ENCODE measurements at places on chromosomes 1 and 21.

DNA sequence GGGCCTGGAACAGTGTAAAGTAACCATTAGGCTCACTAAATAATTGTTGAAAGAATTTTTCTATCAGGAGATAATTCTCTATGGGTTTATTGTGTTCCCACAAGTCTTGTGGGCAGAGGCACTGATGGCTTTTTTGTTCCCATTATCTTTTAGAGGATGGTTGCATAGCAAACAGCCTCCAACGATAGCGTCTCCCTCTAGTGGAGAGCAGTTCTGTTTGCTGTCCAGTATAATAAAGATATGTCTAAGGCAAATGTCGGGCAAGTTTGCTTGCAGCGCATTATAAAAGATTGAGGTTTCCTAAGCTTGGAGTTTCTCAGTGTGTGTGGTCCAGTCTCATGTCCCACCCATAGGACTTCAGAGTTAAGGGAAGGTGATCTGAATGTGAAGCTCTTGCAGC lies 1.3 kb upstream of the SLC6A17 start:
- no peak for DNase-seq

- DNase-seq = peak; percentile 50
Measured at GRCh38 chr21:39451332-39452206, at the start of gene SH3BGR. Gene SH3BGR, plus strand, starts transcription at chr21:39451970. Its CDS starts 127 bp downstream, at chr21:39452097.

DNA sequence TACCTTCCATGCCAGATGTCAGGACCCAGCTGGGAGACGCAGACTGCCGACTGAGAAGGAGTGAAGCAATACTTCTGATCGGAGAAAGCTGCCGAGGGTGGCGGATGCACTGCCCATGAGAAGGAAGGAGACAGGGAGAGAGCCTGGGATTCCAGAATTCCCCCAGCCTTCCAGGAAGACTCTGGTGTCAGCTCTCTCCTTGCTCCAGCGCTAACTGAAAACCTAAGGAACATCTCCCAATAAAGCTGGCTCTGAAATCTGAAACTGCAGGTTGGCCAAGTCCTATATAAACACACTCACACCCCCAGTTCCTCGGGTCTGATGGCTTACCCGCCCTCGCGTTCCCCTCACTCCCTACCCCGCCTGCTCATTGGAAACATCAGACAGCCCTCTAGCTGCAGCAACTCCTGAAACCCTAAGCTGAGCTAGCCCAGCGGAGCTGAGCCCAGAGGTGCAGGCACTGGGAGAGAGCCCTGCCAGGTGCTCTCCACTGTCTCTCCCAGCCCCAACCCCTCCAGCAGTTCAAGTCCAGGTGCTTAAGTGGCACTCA lies 52.3 kb downstream of the PLEKHA6 start:
- DNase-seq = peak; percentile 72

DNA sequence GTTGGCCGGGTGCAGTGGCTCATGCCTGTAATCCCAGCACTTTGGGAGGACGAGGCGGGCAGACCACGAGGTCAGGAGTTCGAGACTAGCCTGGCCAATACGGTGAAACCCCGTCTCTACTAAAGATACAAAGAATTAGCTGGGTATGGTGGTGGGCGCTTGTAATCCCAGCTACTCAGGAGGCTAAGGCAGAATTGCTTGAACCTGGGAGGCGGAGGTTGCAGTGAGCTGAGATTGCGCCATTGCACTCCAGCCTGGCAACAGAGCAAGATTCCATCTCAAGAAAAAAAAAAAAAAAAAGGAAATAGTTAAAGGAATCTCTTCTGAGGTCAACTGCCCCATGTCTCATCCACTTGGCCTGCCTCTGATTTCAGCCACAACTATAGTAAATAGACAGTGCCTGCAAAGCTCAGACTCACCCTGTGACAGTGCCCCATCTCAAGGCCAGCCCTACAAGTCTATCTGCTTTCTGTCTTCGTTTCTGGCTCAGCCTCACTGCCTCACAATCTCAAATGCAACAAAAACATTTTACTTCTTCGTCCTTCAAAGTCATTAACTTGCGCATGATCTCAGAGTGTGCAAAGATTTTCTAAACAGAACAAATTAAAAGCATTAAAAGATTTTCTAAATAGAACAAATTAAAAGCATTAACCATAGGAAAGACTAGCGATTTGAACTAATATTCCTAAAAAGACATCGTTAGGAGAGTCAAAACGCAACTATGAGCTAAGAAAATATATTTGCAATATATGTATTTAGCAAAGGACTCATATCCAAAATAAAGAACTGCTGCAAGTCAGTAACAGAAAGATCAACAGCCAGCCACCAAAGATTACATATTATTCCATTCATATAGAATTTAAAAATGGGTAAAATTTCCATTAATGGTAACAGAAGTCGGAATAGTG lies 65.0 kb upstream of the PRDX6 start:
- DNase-seq = no peak

DNA sequence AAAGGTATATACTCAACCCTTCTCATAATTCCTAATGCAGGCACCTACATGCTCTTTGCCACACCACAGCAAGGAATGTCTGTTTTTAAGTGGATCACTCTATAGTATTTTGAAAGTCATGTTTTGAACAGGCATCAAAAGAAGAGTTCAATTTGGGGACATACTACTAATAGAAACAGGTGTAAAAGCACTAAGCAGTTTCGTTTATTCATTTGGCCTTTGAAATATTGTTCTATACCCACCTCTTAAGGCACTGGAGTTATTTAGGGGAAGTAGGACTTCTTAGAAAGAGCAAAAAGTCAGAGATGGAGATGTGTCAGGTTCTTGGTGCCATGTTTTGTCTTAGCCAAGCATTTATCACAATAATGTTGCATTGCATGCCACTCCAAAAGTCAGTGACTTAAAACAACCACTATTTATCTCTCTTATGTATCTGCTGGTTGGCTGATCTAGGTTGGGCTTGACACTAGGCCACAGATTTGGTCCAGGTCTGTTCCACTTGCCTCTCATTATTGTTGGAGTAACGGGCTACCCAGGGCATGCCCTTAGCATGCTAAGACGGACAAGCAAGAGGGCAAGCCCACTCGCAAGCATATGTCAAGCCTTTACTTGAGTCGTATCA lies 107.5 kb downstream of the RGL1 start:
- no peak for DNase-seq

DNA sequence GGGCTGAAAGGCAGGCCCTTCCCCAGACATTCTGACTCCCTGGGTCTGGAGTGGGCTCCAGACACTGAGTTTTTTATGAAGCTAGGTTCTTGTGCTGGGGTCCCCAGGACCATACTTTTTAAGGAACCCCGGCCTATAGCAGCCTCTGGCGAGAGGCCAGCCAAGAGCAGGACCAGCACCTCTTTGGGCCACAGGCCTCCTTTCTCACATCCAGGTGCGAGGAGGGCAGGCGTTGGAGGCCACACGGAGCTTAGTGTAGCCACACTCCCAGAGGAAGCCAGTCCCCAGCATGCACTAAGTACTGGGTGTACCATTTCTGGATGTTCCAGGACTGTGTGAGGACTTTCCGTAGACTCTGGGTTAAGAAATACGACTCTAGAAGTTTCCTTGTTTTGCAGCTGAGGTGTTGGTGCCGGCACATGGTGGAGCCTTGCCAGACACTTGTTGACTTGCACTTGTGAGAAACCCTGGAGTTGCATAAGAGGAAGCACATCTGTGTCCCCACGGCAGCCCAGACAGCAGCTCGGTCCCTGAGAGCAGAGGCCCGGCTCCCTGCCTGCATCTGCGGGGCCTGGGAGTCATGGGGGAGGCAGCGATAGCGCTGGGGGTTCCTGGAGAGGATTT lies 122.2 kb upstream of the VAMP3 start:
- DNase-seq = no peak

- no peak for DNase-seq
Measured at GRCh38 chr1:117985973-117986372, 56.4 kb downstream of the WDR3 start.

DNA sequence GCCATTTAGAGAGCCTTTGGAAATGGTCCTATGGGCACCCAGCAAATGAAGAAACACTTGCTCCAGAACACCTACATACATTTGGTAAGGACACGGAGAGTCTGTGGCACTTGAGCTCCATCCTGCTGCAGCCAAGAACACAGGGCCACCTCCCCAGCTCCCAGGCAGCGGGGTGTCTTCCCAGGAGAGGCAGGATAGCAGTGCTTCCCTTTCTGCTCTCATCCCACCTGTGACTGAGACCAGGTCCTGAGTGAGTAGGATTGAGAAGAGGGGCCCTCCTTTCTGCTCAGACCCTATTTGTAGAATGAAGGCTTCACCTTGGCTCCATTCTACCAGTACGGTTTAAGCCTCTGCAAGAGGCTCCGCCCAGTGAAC lies 4.1 kb downstream of the C1orf174 start:
- DNase-seq = no peak

- DNase-seq = no peak
Measured at GRCh38 chr1:32962248-32962896, 2.2 kb downstream of the RNF19B start.

DNA sequence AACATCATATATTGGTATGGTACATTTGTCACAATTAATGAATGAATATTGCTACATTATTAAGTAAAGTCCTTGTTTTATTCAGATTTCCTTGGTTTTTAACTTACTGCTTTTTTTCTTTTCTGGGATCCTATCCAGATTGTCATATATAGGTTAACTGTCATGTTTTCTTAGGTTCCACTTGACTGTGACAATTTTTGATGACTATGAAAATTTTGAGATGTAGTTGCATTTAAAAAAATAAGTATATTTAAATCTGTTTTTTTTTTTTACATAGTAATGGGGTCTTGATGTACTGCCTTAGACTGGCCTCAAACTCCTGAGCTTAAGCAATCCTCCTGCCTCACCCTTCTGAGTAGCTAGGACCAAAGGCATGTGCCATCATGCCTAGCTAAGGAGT lies 76.8 kb downstream of the ATP6V1G3 start:
- no peak for DNase-seq

- no peak for DNase-seq
Measured at GRCh38 chr1:36644556-36644955, 161.8 kb upstream of the CSF3R start.

- DNase-seq = no peak
Measured at GRCh38 chr1:71068325-71069240, 12.3 kb downstream of the ZRANB2 start.

DNA sequence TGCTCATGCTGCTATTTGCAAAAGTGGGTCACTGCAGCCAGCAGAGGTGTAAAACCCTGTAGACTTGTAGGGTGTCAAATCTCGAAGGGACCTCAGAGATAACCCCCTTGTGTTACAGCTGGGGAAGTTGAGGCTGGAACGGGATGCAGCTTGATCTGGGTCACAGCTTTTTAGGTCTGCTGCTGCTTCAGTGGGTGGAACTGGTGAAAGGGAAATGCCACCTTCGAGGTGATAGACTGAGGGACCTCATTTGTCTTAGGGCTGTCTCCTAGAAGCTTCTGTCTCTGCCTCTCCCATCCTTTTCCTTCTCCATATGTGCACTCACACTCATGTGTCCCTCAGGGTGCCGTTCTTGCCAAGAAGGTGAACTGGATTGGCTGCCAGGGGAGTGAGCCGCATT lies 35.4 kb downstream of the QSOX1 start:
- DNase-seq = no peak

GRCh38 chr1:200124309-200124708 lies 96.8 kb downstream of the NR5A2 start:
- DNase-seq = no peak

DNA sequence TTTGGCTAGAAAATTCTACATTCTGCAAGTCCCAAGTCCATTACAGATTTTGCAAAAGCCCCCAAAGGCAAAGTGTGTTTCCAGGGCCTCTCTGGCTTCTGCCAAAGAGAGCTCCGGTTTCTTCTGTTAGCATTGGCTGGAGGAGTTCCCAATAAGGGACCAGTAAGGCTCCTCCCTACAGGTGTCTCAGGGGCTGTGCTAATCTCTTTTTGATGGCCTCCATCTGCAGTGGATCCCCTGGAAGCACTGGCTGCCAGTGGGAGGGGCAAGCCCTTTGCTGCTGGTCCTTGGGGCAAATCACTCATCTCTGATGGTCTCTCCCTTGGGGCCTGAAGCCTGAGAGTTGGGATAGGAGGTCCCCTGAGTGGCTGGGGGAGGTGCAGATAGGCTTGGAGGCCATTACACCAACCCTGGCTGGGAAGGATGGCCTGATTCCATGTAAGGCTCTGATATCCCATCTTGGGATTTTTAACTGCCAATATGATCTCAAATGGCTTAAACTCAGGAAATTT lies 89.1 kb upstream of the USP24 start:
- no peak for DNase-seq

GRCh38 chr1:157993147-157993917 lies at the start of gene KIRREL1:
Gene KIRREL1, plus strand, starts transcription at chr1:157993645. Its CDS starts 32 bp downstream, at chr1:157993677.
- no peak for DNase-seq

DNA sequence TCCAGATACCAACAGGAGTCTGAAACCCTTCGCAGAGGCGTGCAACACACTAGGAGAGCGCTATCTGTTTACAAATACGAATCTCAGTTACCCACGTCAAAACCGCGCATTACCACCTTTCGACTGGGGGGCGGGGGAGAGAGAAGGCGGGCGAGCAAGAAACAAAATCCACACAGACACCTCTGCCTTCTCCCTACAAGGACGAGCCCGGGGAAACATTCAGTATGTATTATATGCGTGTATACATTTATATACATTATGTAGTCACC lies 722 bp downstream of the TUT4 start:
- peak; percentile 16 for DNase-seq

DNA sequence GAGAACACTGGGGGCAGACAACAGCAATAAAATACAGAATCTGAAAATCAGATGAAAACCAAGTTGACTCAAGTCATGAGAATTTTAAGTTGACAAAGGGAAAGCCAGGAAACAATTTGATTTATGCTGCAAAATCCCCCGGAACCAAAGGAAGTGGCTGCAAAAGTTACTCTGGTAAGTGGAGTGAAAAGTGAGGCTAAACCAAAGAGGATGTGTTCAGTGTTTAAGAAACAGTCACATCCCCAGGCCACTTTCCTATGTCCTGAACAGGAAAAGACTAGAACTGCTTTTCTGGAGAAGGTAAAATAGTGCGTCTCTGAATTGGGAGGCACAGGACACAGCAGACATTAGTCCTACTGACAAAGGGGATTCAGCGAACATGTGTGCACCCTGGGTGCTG lies 5.9 kb downstream of the TARBP1 start:
- no peak for DNase-seq

DNA sequence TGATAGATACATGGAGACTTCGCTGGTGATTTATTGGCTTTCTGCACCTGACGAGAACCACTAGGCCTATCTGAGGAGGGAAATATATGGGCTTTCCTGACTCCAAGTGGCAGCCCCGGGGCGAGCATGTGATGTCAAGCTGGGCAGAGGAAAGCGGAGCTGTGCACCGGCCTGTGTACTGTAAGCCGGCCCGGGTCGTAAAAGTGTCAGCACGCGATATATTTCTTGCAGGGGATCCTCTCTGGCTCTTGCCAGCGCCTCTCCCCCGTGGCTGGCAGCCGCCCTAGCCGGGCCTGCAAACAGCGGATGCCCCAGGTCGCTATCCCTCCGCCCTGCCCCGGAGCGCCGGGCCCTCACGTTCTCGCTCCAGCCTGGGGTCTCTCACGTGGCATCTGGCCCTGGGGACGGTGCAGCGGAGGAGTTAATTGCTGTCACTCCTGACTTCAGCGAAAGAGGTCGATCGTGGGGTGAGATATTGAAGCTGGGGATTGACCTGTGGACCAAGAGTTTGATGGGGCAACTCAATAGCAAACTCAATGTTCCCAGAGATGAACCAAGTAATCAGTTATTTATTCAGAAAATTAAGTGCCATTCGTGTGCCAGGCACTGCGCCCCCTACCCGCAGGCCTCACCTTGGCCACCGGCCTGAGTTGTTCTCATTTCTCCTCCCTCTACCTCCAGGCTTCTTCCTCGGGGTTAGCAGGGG lies 41.0 kb upstream of the HAO2 start:
- peak; percentile 16 for DNase-seq

GRCh38 chr1:162885265-162885664 lies 24.3 kb upstream of the CCDC190 start:
- DNase-seq = no peak

GRCh38 chr1:117147341-117147831 lies 25.8 kb upstream of the TRIM45 start:
- DNase-seq = no peak

GRCh38 chr1:39690794-39691382 lies 345 bp downstream of the HPCAL4 start:
- no peak for DNase-seq
